ENCODE measurements at places on chromosomes 2 and 18.
A peak's percentile ranks its signal among the peaks of the same experiment; 100 is the strongest.

- no peak for DNase-seq
Observed at GRCh38 chr2:152174574-152174973, 989 bp downstream of the STAM2 start.

DNA sequence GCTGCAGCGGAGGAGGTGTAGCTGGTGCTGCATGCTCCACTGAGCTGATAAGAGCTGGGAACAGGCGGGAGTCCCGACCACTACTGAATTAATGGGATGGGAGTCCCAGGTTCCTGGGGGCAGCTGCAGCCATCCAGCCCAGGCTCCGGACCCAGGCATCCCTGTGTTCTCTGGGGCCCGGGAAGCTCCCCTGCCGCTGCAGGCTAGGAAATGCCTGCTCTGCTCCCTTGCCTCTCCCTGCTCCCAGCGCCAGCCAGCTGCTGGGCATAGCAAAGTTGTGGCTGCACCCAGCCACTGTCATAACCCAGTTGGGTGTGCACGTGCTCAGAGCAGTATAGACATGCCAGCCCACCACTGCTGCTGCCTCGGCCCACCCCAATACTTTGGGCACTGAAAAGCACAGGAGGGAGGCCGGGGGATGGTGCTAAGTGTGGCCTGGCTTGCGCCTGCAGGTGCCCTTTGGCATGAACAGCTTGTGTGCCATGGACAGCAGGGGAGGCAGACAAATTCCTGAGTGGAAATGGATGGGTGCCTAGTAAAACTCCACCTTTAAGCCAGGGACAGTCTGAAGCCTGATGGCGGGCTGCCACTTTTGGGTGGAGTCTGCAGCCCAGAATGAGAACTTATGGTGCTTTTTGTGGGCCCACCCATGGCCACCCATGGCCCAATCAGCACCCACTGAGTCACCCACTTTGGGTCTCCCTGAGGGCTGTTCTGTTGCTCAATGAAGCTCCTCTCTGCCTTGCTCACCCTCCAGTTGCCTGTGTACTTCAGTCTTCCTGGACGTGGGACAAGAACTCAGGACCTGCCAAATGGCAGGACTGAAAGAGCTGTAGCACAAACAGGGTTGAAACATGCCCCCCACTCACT lies 219.3 kb upstream of the TMEFF2 start:
- peak; percentile 51 for DNase-seq

DNA sequence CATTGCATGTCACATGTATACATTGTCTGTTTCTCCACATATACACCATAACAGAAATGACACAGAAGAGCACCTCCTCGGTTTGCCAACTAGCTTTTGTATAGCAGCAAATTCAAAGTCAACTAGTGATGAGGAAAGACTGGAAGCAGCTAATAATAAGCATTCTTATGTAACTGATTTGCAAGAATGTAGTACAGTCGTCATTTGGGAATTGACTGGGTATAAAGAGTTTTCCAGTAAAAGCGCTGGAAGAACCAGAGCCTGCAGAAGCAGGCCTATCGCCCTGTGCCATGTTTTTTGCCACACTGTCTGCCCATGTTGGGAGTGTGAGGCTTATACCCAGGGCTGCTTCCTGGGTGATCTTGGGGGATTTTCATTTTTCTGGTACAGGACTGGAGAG lies 310.6 kb downstream of the GBX2 start:
- no peak for DNase-seq

- DNase-seq = no peak
Observed at GRCh38 chr18:34929336-34929780, 111.9 kb upstream of the MAPRE2 start.

- DNase-seq = no peak
Observed at GRCh38 chr2:66273933-66274490, 160.9 kb upstream of the MEIS1 start.

- no peak for DNase-seq
Observed at GRCh38 chr2:117492209-117492851, 322.2 kb upstream of the DDX18 start.

- no peak for DNase-seq
Observed at GRCh38 chr18:70368903-70369302, 80.1 kb downstream of the SOCS6 start.

DNA sequence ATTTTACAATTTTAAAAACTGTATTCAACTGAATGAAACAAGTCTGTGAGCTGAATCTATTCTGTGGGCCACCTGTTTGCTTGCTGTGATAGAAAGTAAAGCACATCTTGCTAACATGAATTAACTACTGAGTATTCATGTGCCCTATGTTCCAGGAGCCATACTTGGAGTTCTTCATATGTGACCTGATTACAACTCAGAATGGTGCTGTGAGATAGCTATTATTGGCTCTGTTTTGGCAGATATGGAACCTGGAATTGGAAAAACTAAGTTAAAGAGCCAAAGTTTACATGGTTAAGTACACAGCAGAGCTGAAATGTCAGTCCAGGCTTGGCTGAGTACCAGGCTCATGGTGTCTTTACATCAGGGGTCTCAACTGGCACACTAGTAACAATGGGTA lies 253.7 kb downstream of the AGPS start:
- no peak for DNase-seq

DNA sequence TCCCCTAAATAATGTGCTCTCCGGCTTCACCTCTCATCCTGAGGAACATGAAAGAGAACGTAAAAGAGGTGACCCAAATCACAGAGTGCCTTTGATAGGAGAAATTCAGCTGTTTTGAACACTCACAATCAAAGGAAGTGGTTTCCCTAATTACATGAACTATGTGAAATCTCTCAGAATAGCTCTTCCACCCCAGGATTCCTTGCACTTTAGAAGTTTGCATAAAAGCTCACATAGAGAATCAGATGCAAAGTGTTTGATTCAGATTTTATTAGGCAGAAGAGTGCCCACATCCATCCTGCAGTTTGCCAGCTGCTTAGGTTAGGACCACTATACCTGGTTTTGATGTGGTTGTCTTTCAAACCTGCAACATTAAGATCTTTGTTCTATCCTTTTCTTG lies 61.0 kb downstream of the MAP3K20 start:
- no peak for DNase-seq

DNA sequence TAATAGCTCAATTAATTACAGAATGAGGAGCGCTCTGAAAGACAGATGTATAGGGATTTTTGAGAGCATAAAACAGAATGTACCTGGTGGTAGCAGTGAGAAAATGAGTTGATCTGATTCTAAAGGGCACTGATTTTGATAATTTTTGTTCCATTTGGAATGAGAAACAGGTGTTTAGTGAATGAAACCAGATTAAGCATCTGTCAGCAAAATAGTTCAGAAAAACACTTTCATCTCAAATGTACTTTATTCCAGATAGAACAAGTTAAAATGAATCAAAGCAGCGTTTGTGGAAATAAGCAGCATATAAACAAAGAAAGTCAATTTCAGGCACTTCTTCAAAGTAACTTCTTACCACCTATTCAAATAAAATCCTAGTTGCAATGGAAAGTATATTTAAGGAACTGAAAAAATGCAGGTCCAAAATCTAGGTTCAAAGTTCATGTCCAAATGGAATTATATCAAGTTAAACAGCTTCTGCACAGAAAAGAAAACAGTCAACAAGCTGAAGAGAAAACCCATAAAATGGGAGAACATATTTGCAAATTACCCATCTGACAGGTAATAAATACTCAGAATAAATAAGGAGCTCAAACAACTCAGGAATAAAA lies 11.9 kb upstream of the REG3A start:
- no peak for DNase-seq

DNA sequence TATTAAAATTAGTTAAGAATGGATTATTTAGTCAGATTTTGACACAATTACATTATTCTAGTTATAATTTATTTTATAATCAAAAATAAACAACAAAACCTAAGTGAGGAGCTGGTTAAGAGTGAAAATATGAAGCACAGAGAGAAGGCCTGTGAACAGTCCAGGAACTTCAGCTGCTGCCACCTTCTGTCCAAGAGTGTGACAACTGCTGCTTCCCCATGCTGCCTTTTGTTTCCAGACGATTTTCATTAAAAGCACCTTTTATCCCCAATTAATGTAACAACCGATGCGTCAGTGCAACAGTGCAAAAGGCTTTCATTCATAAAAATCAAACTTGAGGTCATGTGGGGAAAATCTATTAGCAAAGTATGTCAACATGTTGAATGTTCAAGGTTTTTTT lies 363.6 kb downstream of the CTNNA2 start:
- no peak for DNase-seq

GRCh38 chr2:196169516-196169915 lies 1.9 kb downstream of the STK17B start:
- DNase-seq = no peak

- no peak for DNase-seq
Observed at GRCh38 chr18:79964330-79965118, at the start of gene HSBP1L1. Gene HSBP1L1 (plus strand): TSS chr18:79964643. CDS start chr18:79964736, 93 bp downstream.

DNA sequence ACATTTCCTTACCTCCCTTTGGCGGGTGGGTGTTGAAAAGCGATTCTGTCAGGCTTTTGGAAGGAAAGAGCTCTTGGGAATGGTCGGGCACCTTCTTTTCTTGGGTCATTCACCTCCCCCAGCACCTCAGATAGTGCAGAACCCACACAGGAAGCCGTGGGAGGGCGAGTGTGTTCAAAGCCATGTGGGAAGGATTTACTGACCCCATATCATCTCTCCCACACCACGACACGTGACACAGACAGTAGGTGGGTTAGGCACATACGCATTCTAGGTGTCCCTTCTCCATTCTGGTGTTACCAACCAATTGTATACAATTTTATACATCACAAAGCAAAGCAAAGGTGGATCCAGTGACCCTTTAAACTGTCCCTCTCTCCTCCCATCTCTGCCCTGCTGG lies 263.7 kb upstream of the REV1 start:
- no peak for DNase-seq

DNA sequence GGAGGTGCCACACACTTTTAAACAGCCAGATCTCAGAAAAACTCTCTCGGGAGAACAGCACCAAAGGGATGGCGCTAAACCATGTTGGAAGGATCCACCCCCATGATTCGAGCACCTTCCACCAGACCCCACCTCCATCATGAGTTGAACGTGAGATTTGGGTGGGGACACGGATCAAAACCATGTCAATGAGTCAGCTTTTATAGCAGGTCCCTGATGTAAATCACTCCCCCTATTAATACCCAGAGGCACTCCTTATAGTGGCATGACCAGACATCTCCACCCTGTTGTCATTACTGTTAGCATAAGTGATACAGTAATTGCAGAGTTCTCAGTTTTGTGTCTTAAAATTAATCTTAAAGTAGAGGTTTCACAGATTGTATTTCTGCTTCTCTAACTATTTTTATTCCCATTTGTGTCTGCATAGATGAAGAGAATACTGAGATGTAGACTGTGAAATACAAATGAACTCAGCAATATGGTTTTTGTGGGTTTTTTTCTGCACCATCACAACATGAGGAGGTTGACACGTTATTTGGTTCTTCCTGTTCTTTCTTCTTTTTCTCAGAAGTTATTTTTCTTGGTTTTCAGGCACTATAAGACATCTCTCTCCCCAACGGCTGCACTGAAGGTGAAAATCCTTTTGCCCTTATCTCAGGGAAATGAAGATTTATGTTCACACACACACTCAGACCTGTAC lies 218.2 kb downstream of the ARL4C start:
- no peak for DNase-seq

- DNase-seq = no peak
Observed at GRCh38 chr2:96171831-96172230, 26.6 kb upstream of the DUSP2 start.

DNA sequence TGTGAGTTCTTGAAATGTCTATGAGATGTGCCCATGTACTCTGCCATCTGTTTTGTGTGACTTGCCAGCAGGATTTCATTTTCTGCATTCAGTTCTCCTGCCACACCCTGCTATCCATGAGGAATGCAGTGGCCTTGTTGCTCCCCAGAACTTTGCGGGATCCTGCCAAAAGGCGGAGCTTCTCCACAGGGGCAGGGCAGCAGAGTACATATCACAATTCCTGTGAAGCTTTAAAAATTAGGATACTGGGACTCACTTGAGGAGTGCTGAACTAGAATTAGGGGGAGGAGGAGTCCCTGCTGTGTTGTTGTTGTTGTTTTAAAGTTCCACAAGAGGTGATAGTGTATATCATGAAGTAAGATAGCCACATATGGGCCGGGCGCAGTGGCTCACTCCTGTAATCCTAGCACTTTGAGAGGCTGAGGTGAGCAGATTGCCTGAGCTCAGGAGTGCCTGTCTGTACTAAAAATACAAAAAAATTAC lies 76.4 kb downstream of the TANC1 start:
- DNase-seq = no peak

DNA sequence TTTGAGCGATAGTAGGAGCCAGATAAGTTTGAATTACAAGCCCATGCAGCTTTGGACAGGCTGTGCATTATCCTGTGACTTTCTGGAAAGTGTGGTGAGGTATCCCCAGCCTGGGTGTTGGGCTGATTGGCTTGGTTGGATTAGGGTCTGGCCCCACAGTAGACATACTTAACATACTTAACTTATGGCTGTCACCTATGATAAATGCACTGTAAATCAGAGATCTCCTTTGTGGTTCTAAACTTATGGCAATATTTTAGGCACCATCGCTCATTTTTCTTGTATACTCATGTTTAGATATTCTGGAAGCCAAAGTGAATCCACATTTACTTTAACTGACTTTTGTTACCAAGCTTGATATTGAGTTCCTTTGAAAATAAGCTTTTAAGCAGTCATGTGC lies 54.8 kb downstream of the SPTBN1 start:
- DNase-seq = no peak

DNA sequence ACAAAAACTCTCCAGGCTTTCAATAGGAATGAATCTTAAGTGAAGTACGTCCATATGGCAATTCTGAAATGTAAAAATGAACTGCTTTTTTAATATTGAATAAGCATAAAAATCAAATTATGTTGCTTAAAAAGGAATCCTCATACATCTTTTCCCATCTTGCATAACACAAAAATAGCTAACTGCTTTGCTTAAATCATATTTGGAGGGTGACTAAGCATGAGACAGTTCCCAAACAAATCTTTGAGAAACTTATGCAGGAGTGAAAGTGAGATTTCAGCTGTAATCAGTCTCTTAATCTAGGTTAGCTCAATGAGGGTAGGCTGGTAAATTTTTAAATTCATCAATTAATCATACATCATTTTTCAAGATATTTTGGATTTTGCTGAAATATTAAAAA lies 111.5 kb downstream of the MBD5 start:
- DNase-seq = no peak

- no peak for DNase-seq
Observed at GRCh38 chr18:74303306-74303705, 11.5 kb upstream of the CYB5A start.

DNA sequence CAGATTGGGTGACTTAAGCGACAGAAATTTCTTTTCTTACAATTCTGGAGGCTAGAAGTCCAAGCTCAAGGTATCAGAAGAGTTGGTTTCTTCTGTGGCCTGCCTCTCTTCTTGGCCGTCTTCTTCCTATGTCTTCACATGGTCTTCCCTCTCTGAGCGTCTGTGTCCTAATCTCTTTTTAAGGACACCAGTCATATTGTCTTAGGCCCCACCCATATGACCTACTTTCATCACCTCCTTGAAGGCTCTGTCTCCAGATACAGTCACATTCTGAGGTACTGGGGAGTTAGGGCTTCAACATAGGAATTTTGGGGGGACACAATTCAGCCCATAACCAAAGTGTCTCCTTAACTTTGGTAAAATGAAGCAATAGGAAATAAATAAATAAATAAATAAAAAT lies 110.9 kb upstream of the EPC2 start:
- no peak for DNase-seq

GRCh38 chr18:75305984-75306383 lies 95.4 kb downstream of the TSHZ1 start:
- no peak for DNase-seq
